ENCODE measurements at places on chromosomes 3 and 15.

GRCh38 chr3:106004826-106005225 lies 136.0 kb upstream of the CBLB start:
- no peak for DNase-seq

GRCh38 chr3:31064021-31064420 lies 169.6 kb upstream of the GADL1 start:
- DNase-seq: no peak

DNA sequence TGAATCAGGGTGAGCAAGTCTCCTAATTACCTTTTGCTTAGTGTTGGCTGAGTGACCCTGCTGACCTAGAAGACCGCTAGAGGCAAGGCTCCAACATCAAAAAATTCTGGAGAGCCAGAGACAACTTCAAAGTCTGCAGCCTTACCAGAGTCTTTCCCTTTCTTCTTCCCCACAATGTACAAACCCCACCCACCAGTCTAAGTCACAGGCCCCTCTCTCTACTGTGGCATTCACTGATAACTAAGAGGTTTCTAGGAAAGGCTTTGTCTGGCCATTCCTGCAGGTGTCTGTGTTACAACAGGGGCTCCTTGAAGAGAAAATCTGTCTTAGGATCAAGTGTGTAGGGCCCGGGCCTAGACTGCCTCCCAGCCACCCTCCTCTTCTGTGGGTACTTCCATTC lies 525 bp downstream of the MYH15 start:
- DNase-seq: no peak

DNA sequence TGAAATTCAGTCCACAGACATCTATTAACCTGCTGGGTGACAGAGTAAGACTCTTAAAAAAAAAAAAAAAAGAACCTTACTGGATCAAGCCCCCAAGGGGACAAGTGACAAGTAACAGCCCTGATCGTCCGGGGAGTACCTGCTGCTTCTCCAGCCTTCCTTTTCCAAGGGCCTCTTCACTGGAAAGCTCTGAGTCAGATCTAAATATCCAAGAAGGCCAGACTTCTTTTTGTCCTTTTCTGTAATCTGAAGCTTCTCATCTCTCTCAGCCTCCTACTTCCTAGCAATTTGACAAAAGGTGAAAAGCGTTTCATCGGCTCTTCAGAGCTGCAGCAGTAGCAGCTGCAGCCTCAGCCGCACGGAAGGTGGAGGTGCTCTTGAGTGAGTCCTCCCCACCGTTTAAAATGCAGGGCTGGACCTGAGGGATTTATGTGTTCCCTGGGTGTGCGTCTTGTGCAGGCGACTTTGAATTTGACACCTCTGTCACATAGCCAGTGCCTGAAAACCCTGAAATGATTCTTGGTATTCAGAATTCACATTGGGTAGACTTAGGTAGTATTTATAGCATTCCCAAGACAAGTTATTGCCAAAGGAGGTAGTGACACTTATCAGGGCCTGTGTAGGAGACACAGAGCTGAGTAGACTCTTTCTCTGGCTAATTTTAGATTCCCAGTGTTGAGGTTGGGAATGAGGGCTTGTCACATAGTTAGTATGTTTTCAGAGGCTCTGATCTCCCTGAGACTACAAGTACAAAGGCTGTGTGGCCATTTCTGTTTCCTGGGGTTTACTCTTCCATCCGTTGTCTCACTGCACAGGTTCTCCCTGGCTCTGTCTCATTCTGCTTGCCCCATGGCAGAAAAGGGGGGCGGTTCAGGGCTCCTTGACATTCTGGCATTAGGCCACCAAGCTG lies 291.2 kb upstream of the C2CD4B start:
- no peak for DNase-seq

- DNase-seq: no peak
Measured at GRCh38 chr3:109569135-109569846, 231.9 kb upstream of the DPPA4 start.

DNA sequence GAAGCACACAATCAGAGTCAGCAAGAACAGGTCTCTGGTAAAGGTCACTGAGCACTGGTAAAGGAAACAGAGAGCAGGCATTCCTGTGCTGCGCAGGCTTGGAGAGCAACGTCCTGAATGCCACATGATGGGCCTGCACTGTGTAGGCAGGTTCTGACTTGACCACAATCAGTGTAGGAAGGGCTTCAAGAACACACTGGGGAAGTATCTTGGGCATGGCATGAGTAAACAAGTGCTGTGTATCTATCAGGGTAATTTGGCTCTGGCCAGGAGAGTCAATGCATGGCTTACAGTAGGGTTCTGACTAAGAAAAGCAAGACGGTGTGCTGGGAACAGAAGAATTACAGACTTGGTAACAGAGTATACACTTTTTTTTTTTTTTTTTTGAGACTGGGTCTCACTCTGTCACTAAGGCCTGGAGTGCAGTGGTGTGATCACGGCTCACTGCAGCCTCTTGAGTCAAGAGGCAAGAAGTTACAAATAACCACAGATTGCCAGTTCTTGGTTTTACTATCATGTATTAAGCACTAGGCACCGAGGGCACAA lies 30.6 kb downstream of the TBC1D2B start:
- DNase-seq: no peak

- no peak for DNase-seq
Measured at GRCh38 chr3:104738271-104738670, 628.4 kb upstream of the ALCAM start.

GRCh38 chr3:169259134-169259533 lies 404.4 kb downstream of the MECOM start:
- no peak for DNase-seq

GRCh38 chr15:61748529-61748928 lies 311.7 kb downstream of the VPS13C start:
- DNase-seq: no peak

DNA sequence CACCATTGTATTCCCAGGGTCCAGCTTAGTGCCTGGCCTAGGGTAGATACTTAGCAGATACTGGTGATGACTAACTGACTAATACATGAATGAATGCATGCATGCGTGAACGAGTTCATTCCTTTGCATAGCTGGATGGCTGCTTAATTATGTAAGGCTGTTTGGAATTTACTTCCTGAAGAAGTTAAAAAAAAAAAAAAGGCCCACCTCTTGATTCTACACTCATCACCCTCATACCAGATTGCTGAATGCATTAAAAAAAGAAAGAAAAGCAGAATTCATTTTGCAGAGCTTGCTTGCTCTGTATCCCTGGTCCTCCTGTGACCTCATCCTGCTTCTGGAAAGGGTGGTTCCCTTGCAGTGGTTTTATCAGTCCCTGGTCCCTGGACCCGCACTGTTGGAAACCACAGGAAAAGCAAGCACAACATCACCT lies 277.6 kb upstream of the CFAP20DC start:
- DNase-seq: no peak

DNA sequence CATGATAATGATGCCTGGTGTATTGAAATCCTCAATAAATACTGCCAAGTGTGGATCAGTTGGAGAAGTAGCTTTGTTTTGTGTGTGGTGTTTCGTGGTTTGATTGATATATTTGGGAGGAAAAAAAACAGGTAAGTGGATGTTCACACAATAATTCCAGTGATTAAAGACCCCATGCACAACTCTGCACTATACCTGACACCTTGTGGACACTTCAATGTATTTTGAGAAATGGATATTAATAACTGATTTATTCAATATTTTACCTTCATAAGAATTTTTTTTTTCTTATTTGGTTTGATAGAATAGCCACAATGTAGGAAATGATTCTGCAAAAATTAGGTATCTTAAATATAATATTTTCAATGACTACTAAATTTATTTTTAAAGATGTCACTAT lies 62.4 kb upstream of the PYDC2 start:
- no peak for DNase-seq

DNA sequence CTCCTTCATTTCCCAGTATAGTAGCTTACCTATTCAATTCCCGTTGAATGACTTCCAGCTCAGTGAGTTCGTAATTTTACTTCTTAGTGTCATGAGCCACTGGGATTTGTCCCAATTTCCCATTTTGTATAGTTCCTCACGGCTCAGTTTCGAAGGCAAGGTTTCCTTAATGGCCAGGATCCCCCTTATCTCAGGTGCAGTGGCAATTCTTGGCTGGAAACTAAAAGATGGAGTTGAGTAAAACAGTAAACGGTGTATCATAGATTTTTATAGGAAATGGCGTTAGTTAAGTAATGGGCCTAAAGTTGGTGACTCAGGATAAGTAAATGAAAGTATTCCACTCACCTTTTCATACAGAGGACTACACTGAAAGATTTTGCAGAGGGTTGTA lies 522 bp upstream of the LMLN start:
- DNase-seq: no peak

DNA sequence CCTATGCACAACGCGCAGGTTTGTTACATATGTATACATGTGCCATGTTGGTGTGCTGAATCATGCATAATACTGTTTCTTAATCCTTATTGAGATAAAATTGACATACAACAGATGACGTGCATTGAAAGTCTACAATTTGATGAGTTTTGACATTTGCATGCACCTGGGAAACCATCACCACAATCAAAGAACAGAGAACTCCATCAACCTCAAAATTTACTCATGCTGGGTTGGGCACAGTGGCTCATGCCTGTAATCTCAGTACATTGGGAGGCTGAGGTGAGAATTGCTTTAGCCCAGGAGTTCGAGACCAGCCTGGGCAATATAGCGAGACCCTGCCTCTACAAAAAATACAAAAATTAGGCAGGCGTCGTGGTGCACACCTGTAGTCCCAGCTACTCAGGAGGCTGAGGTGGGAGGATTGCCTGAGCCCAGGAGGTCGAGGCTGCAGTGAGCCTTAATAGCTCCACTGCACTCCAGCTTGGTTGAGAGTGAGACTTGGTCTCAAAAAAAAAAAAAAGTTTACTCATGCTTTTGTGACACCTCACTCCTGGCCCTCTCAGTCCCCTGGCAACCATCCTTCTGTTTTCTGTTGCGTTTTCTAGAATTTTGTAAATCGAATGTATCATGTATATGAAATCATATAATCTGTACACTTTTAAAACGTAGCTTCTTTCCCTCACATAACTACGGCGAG lies 56.6 kb downstream of the BHLHE40 start:
- DNase-seq: no peak

GRCh38 chr15:85717212-85717611 lies 77.5 kb downstream of the KLHL25 start:
- DNase-seq: no peak

DNA sequence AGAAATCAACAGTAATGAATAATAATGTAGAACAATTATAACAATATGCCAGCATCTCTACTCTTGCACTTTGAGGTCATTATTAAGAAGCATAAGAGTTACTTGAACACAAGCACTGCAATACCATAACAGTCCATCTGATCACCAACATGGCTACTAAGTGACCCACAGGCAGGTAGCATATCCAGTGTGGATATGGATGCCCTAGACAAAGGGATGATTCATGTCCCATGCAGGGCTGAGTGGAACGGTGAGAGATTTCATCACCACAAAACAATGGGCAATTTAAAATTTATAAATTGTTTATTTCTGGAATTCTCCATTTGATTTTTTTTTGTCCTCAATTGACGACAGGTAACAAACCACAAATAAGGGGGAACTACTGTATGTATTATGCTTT lies 107.7 kb upstream of the TSC22D2 start:
- no peak for DNase-seq

DNA sequence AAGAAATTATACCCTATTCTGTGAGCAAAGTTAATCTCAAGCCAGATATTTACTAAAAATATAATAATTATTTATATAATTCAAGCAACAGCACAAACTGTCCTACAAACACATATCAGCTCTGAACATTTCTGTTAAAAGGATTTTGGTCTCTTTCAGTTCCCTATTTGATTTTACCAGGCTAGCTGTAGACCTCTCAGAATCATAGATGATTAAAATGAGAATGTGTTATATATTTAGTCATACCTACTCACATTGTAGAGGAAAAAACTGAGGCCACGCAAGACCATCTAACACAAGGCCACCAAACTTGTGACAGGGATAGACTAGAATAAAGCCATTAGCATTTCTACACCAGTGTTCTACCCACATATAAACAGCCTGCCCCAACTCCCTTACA lies 28.5 kb downstream of the ACKR4 start:
- DNase-seq: no peak

DNA sequence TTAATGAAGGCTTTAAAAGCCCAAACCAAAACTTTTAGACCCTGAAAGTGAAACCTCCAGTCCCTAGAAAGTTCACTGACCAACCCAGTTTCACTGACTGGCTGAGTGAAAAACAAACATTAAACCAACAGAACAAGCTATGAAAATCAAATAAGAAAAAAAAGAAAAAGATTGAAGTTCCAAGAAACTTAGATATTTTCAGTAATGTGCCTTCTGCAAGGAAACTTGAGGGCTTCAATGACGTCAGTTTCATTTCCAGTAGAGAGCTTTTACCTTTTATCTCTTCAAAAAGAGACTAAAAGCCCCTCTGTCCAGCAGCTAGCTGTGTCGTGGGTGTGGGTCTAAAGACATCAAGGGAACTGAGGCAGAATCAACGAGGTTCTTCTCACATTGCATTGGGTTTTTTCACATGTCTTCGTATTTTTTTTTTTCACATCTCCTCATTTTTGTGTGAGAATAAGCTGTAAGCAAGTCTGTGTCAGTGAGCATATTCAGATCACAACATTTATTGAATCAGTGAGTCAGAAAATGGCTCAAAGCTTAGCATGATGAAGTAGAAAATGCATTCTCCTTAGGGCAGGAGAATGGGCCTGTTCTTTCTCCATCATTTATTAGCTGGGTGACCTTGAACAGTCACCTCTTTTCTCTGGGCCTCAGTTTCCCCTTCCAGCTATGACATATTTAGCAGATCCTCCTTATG lies 54.8 kb upstream of the BCL6 start:
- DNase-seq: no peak

- DNase-seq: no peak
Measured at GRCh38 chr3:184932777-184933176, 120.8 kb downstream of the VPS8 start.

DNA sequence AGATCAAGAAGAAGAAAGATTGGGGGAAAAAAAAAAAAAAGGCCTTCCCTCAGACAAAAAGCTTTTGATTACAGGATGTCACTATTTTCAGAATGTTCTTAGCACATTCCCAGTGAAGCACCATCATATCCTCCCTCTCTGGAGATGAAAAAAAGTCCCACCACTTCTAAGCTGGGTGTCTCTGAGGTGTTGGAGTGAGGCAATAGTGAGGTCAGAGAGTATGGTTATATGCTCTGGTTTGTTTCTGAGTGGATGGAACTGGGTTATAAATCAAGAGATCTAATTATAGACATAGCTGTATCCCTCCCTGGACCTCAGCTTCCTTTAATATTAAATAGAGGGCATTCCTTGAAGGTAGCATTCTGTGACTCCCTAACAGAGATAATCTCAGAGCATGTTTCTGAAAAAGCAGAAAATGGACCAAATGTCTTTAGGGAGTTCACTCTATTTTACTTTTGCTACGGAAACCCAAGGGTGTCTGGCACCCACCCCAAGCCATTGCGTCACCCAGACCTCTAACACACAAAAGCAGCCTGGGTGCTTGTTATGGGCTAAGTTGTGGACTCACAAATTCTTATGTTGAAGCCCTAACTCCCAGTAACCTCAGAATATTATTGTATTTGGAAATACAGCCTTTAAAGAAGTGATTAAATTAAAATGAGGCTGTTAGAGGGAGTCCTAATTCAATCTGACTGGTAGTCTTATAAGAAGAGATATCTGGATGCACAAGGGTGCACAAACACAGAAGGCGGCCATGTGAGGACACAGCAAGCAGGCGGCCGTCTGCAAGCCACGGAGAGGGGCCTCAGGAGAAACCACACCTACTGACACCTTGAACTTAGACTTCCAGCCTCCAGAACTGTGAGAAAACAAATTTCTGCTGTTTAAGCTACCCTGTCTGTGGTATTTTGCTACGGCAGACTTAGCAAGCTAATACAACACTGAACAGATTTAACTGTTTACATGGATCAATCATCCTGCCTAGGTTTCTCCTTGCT lies 81.5 kb downstream of the MB21D2 start:
- DNase-seq: peak; percentile 68

- DNase-seq: peak; percentile 39
Measured at GRCh38 chr15:48617619-48618018, 27.9 kb downstream of the FBN1 start.

Data from left ventricle myocardium superior (tissue), 1 donor.